ENCODE measurements at places on chromosomes 1 and 21.

GRCh38 chr1:103435443-103435842, 90.1 kb upstream of the RNPC3 start:
- DNase-seq, result no peak

DNA sequence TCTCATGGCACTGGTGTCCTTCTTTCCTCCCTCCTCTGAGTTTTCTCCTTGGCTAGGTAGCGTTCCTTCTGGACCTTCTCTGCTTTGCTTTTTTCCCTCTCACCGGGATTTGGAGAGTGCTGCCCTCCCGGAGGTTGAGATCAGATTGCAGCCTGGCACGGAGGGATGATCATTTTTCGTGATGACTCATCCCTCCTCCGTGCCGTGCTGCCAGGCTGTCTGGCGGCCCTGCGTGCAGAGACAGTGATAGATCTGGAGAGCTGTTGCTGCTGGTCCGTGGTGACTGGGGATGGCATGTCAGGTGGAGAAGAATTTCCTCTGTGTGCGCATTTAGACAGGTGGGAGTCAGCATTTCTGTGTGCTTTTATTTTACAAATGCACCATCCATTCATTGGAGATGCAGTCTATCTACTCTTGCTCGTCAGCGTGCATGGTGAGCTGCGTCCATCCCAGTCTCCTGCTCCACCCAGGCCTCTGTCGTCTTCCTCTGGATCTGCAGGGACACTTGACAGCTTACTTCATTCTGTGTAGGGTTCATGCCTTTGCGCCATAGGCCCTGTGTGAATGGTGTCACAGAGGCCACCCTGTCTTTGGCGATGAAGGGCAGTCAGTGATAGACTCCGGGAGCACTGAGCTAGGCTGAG, 104.4 kb downstream of the PCBP3 start:
- peak; percentile 74 for DNase-seq

GRCh38 chr1:209335178-209335577, 248.3 kb upstream of the CAMK1G start:
- peak; percentile 44 for DNase-seq

DNA sequence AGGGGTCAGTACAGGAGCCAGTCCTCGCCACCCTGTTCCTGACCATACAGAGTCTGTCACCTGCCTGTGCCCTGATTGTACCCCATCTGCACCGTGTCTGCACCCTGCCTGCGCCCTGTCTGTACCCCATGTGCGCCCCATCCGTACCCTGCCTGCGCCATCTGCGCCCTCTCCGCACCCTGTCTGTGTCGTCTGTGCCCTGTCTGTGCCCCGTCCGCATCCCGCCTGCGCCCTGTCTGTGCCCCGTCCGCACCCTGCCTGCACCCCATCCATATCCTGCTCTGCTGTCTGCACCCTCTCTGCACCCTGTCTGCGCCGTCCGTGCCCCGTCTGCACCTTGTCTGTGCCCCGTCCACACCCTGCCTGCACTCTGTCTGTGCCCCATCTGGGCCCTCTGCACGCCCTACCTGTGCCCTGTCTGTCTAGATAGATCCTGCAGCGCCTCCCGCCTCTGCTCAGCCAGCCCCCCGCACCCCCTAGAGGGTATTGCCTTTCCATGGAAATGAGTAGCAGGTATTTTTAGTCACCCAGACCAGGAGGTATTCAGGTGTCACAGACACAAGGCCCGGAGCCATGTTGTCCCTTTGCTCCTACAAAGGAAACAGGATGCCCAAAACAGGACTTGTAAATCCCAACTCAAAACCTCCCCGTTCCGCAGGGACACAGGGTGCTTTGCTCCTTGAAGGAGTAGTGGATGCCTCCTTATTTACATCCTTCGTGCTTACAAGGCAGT, 7.7 kb upstream of the NPHP4 start:
- DNase-seq, result no peak

DNA sequence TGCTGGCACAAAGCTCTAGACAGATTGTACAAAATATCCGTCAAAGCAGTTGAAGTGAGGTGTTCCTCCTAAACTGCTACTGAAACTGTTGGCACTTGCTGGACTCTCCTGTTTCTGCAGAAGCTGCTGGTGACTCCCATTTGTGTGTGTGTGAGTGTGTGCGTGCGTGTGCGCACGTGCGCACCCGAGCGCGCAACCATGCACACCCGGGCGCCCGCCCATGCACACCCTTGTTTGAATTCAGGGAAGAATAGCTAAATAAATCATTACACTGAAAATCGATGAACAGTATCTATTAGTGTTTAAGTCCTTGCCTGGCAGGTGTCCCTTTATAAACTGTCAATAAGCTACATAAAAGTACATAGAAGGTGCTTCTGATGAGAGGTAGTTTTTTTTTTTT, 156.4 kb upstream of the B3GALT2 start:
- no peak for DNase-seq

- no peak for DNase-seq
Measured at GRCh38 chr1:3466366-3467075, 12.1 kb downstream of the ARHGEF16 start.

GRCh38 chr1:208928349-208929010, 655.0 kb upstream of the CAMK1G start:
- DNase-seq, result no peak

GRCh38 chr1:107648071-107648470, 316.9 kb downstream of the VAV3 start:
- DNase-seq, result no peak

DNA sequence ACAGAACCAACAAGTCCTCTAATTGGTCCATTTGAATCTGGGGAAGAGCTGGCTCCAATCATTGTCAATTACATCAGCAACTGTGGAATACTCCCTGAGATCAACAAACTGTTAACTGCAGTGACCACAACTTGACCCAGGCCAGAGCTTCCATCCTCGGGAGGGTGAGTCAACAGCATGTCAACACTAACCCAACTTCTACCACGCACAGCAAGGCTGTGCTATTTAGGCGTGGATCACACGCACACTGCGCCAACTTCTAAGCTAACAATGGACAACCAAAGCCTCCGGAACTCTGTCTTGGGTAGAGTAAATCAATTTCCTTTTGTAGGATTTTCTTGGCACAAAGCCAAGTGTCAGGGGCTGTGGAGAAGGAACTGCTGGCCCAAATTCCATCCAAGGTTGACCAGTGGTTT, 30.4 kb downstream of the APP start:
- DNase-seq, result no peak

DNA sequence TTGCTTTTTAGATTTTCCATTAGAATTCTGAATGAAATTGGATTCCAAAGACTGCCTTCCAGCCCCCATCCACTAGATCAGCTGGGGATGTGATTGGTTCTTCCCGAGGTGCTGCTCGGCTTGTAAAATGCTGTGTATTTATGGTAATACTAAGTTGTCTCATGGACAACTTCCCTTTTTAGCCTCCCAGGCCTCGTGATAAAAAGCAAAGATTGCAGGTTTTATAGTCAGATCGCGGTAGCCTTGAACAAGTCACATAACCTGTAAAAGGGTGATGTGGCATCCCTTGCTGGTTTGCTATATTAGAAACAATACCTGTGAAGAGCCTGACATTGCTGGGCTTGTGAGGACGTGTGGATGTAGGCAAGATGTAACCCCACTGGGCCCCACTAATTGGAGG, 10.4 kb downstream of the MUL1 start:
- no peak for DNase-seq

- DNase-seq, result no peak
Measured at GRCh38 chr1:185441605-185442004, 124.6 kb upstream of the IVNS1ABP start.

- no peak for DNase-seq
Measured at GRCh38 chr1:20678599-20678998, 17.4 kb upstream of the DDOST start.

DNA sequence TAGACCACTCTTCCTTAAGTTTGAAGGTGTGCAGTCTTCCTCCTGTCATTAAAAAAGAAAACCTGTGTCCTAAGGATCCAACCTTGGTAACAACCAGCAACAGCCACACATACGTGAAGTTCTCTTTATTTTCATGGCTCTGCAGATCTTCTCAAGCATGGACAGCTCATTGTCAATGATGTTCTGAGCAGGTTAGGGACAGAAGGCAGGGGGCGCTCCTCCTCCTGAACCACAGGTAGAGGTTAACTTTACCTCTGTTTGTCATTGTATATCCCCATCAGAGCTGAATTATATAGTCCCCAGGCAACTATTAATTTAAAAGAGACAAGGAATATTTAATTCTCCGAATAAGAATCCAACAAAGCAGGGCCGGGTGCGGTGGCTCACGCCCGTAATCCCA, 52.5 kb upstream of the CR2 start:
- DNase-seq, result no peak

DNA sequence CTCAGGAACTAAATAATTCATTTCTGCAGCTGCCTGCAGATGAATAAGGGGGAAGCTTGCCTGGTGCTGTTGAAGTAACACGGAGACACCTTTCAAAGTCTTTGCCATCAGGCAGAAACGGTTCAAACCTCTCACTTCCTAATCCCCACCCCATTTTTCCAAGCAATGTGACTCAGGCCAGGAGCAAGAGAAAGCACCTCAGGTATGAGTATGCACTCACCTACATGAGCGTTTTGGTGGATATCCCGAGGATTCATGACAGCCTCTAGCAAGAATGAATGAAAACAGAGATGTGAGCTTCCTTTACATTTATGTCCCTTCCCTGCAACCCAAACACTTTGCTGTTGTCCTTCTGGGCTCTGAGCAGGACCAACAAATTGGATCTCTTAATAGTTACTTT, 63.4 kb upstream of the LAX1 start:
- no peak for DNase-seq

Data from NCI-H1105 treated with DMSO at 0.1 percent for 48 hours (cell line).